ENCODE measurements at places on chromosomes 3 and 15.

DNA sequence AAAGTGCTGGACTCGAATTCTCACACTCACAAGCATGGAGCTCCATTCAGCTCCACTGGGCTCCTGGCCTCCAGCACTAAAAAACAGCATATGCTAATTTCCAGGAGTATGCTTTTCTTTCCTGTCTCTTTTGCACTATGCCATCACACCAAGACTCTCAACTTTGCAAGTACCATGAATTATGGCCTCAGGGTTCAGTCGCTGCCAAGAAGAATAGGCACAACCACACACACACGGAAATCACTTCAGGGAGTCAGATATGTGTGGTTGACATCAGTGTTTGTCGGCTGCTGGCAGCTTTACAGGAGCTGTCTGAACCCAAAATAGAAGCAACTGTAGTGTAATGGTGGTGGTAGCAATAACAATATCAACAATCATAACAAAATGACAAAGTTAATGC, 305.0 kb upstream of the SLCO3A1 start:
- no peak for DNase-seq

DNA sequence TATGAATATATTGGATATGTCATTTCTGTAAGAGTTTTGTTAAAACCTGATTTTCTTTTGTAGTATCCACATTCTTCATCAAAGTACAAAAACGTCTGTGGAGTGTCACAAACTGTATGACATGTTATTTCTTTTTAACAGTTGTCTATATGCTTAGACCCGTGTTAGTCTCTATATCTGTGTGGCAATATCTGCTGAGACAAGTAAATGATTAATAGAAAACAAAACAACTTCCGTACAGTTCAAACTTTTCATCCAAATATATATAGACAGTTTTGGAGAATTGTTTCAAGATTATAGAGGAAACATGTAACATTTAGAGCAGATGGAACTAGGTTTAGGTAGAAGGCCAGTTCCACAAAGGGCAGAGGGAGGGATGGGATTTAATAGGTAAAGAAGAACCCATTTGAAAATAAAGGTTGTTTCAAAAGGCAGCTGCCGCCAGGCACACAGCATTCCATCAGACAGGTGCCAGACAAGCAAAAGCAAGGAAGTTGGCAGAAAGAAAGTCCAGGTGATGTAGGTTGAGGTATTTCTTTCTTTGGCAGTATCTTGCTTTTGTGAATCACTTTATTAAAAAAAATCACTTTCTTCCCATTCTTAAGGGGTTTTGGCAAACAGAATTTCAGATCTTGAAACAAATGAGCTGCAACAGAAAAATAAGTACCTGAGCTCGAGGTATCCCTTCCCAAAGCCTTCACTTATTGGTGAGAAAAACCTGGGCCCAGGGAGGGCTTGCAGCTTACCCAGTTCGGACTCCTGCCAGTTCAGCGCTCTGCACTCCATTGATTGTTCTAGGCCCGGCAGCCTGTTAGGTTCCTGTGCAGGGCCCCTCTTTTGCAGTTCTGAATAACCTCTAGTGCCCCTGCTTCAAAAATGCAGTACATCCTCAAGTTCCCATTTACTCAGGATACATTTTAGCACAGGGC, 49.0 kb downstream of the LRRN1 start:
- DNase-seq, result no peak

GRCh38 chr3:81735334-81735733, 26.1 kb downstream of the GBE1 start:
- no peak for DNase-seq

DNA sequence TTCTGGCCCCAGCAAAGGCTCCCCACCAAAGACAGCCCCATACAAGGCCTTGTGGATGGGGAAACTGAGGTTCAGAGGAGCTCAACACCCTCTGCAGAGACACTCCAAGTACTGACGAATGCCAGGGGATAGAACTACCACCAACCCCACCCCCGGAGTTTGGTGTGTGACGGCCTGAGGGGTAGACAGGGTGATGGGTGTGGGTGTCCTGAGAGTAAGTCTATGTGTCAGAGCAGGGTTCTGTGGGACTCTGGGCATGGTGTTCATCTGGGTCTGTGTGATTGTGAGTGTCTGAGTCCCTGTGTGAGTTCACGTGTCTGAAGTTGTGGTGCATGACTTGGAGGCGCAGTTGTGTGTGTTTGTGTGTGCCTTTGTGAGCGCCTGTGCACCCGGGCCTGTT, 7.4 kb downstream of the PTH1R start:
- no peak for DNase-seq

GRCh38 chr15:82197733-82198594, 64.6 kb downstream of the EFL1 start:
- no peak for DNase-seq

DNA sequence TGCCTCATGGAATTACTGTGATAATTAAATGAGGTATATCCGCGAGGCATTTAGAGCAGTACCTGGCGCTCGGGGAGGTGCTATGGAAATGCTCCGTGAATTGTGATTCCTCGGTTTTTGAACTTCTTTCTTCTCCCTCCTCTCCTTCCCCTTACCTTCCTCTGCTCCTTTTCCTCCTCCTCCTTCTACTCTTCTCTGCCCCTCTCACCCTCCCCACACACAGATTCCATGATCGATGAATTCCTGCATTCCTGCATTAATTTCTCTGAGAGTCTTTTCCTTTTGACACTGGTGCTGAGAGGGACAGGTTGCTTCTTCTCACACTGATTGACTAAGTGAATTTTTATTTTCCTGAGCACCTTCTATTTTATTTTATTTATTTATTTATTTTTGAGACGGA, 101.2 kb upstream of the RGMA start:
- DNase-seq, result no peak

DNA sequence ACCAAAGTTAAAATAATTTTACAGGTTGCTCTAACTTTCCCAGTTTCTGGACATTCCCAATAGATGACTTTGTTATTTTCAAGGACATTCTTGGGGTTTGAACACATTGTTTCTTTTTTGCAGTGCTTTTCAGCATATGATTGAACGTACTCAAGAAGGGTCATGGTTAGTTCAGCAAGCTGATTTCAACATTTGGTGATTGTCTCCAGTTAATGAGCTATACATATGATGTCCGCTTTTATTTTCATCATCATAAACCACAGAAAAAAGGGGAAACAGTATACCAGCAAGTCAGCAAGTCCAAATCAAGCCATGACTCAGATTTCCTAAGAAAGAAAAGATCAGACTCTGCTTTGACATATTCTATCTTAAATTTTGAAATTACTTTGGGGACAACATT, 69.4 kb downstream of the B3GALNT1 start:
- no peak for DNase-seq

- no peak for DNase-seq
Observed at GRCh38 chr15:40493089-40493840, 22.5 kb downstream of the CHST14 start.

DNA sequence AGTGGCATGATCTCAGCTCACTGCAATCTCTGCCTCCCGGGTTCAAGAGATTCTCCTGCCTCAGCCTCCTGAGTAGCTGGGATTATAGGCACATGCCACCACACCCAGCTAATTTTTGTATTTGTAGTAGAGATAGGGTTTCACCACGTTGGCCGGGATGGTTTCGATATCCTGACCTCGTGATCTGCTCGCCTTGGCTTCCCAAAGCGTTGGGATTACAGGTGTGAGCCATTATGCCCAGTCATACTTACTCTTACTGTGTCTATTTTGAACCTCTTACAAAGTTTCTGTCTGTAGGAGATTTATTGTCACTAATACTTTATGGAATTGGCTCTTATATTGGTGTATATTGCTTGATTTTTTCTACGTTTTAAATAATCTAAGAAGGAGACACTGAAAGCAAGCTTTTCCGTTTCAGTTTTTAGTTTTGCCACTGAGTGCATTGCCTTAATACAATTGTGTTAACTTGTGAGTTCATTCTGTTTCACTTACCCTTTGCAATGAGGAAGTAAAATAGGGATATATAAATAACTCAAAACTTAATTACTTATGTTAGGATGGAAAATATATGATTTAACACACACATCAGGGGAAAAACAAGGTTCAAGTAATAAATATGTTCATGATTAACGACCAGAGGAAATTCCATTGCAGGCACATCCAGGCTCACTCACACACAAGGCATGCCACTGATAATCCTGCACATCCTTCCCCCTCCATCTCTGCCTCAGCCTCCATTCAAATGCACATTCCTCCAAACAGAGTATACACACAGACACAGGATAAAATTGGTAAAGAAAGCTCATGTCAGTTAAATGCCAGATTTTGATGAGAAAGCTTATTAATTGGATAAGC, 279.3 kb upstream of the RASGRP1 start:
- DNase-seq, result no peak

- DNase-seq, result no peak
Observed at GRCh38 chr3:15899388-15899787, 101.6 kb upstream of the ANKRD28 start.

DNA sequence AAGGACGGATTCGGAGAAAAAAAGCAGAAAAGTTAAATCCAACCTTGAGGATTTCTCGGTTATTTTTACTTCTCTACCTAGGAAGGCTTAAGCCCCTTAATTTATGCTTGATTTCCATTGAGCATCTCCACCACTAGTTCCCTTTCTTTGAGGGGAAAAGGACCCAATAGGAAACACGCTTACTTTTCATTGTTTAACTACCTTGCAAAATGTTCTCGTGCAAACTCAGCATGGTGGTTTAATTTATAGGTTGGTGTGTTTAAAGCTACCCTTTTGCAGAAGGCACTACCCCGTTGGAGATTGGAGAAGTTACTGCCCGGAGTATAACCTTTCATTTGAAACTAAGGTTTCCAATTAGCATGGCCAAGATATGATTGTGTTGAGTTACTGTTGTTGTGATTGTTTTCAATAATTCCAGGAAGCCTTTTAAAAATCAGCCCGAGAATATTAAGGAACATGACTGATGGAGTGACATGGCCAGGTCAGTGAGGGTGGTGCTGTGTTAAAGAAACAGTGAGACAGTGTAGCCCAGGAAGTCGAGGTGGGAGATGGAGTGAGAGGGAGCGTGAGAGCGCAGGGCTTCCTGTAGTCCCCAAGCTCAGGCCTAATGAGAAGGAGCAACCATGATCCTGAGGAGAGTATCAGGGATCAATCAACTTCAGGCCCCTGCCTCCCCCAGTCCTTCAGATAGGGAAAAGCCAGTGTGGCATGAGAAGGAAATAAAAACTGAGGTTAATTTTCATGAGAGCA, 76.6 kb downstream of the AQP9 start:
- DNase-seq, result no peak

- DNase-seq, result no peak
Observed at GRCh38 chr3:46877406-46878125, at the start of gene PTH1R. TSS of gene PTH1R (plus strand) at chr3:46877721. CDS start at chr3:46883560, 5,839 bp downstream.

- DNase-seq, result no peak
Observed at GRCh38 chr3:58536501-58537411, at the start of gene ACOX2. TSS of gene ACOX2 (minus strand) at chr3:58537190. CDS start at chr3:58535106, 2,084 bp downstream.

DNA sequence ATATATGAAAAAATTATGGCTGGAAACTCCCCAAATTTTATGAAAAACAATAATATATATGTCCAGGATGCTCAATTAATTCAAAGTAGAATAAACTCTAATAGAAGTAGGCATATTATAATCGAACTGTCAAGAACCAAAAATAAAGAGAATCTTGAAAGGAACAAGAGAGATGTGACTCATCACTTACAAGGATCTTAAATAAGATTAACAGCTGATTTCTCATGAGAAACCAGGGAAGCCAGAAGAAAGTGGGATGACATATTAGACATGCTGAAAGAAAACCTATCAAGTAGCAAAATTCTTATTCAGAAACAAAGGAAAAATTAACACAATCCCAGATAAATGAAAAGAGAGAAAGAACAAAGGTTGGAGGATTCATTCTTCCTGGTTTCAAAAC, 66.8 kb downstream of the FAIM start:
- no peak for DNase-seq

DNA sequence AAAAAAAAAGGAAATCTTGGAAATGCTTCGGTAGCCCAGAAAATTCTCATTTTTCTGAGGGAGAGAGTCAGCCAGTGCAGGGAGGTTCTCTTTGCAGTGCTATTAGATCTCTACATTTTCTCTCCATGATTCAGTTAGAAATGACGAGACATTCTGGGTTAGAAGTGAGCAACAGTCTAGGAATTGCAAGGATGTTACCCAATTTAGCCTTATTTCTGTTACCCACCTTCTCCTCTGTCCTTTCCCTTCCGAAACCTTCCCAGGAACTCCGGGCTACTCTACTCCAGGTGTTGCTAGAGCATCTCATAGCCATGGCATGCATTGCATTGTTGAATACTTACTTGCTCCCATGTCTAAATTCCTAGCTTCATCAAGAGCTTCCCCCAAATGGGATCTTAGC, 106.8 kb downstream of the EDEM1 start:
- no peak for DNase-seq

GRCh38 chr3:50433954-50434353, 69.5 kb downstream of the CACNA2D2 start:
- DNase-seq, result no peak

DNA sequence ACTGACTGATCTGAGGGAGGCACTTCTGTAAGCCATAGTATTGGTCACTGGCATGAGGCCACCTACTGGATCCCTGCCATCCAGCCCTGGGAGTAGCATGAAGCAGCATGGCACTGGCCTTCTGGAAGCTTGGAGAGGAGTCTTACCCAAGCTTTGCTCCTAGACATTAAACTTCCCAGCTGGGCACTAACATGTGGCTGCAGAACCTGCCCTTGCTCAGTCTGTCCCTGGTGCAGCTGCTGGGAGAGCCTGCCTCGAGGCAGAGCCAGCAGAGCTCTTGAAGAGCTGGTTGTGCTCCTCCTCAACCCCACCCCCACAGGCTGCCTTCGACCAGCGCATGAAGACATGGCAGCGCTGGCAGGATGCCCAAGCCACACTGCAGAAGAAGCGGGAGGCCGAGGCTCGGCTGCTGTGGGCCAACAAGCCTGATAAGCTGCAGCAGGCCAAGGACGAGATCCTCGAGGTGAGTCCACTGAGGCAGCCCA, 17.1 kb upstream of the SNX22 start:
- DNase-seq, result no peak

GRCh38 chr3:58041182-58041825, 33.1 kb downstream of the FLNB start:
- no peak for DNase-seq

GRCh38 chr3:66037330-66037985, 1.3 kb downstream of the MAGI1 start:
- DNase-seq, result no peak

GRCh38 chr3:190581041-190581541, 67.2 kb downstream of the IL1RAP start:
- no peak for DNase-seq

DNA sequence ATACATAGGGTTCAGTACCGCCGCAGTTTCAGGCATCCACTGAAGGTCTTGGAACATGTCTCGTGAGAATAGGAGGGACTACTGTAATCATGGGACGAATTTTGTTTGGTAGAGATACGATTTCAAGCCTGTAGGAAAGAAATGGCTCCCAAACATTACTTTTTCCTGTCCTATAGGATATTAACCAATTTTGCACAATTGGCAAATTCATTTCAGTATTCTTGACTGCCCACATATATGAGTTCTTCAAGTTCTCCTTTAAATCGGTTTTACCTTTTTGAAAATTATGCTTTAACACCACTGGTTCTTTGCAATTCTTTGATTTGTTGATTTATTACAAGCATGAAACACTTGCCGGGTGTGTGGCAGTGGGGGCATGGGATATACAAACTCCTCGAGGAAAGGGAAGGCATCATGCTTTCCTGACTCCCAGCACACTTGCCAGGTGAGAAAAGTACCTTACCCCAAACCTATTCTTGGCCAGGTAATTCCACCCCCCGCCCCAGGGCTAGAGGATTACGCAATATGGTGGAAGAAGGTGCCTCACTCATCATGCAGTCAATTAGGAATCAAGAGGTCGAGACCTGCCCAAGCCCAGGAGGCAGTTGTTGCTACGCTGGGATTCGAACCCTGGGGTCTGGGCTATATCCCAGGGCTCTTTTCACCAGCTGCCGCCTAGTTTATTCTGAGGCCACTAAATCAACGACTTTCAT, 584 bp upstream of the LARS2 start:
- peak; percentile 0 for DNase-seq
